ENCODE measurements at places on chromosomes 12 and 14.

- no peak for DNase-seq
These were observed 141.6 kb downstream of the GCH1 start for GRCh38 chr14:54760866-54761575.

- DNase-seq: no peak
These were observed 161.1 kb downstream of the SUDS3 start for GRCh38 chr12:118537481-118537917.

DNA sequence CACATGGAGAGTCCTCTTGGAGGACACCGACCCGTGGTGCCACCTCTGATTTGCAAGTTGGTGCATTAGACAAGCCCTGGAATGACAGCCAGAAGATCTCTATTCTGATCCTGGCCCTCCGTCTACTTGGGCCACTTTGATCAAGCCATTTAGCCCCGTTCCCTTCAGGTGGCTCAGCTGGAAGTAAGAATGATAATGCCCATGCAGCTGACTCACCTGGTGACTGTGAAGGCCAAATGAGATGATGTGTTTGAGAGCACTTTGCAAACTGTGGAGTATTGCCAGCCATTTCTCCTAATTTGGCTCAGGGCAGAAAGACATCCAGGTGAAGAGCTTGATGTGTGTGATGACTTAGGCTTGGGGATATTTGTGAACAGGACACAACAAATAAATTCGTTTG, 165.9 kb downstream of the ETV6 start:
- no peak for DNase-seq

DNA sequence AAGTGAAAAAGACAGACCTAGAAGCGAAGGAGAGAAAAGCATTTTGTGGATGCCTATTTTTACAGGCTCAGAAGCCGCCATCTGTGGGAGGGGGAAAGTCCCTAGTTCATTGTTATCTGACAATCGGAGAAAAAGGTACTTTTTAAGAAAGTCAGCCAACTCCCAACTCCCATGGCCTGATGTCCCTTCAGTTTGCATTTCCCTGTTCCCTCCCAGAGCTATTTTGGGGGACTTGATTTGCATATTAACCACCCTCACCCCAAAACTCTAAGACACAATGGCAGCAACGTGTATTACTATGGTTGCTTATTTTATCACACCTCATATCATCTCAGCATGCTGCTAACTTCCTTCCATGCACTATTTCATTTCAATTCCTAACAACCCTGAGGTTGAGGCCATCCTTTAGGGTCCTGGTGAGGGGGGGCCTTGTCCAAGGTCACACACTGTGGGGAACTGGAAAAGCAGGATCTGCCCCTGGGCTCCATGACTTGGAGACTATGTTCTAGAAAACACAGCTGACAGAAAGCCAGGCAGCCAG, 18.7 kb downstream of the HVCN1 start:
- DNase-seq: no peak

- DNase-seq: no peak
These were observed 17.1 kb upstream of the EMP1 start for GRCh38 chr12:13179211-13180074.
